ENCODE measurements at places on chromosomes 12 and 14.

DNA sequence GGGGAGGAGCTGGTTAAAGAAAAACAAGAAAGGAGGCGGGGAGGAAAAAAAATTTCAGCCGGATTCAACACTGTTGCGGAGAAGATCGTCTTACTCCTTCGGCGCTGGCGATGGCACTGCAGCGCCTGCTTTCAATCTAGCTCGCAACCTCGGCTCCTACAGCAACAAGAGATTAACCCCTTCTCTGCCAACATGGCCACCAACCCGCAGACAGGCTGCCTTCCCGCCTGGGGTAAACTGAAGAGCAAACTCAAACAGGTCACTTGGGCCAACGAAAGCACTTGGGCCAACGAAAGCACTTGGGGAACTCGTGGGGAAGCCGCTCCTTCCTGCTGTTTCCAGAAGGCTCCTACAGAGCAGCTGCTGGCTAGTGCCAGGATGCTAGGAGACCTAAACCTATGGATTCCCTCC is 73.7 kb downstream of the CIT start:
- H3K4me1 ChIP-seq = no peaks in the 10 kb centered on the region

DNA sequence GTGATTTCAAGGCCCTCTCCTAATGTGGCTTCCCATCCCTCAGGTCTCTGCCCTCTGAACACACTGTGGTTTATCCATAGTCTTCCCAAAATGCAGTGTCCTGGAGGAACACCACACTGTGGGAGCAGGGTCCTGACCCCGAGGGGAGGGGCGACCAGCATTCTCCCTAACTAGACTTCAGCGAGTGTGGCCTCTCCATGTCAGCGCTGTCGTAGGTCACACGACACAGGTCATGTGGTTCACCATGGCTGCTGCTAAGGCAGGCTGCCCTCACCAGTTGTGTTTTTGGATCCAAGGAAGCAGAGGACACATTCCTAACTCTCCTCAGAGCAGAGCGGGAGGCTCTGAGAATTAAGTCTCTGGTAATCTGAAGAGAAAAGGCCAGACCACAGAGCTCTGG is 50.5 kb downstream of the SSH1 start:
- H3K27ac ChIP-seq = no peak overlapping the region
- H3K36me3 ChIP-seq = peaks cover 73% of the 10 kb centered on the region
- no peak overlapping the region for H3K4me3 ChIP-seq
- H3K27me3 ChIP-seq = no peaks in the 10 kb centered on the region

- H3K27ac ChIP-seq = no peak overlapping the region
- no peaks in the 10 kb centered on the region for H3K4me1 ChIP-seq
- no peaks in the 10 kb centered on the region for H3K27me3 ChIP-seq
- DNase-seq = peak; percentile 9
Observed at GRCh38 chr14:23727566-23728335, 91.6 kb downstream of the DHRS2 start.

DNA sequence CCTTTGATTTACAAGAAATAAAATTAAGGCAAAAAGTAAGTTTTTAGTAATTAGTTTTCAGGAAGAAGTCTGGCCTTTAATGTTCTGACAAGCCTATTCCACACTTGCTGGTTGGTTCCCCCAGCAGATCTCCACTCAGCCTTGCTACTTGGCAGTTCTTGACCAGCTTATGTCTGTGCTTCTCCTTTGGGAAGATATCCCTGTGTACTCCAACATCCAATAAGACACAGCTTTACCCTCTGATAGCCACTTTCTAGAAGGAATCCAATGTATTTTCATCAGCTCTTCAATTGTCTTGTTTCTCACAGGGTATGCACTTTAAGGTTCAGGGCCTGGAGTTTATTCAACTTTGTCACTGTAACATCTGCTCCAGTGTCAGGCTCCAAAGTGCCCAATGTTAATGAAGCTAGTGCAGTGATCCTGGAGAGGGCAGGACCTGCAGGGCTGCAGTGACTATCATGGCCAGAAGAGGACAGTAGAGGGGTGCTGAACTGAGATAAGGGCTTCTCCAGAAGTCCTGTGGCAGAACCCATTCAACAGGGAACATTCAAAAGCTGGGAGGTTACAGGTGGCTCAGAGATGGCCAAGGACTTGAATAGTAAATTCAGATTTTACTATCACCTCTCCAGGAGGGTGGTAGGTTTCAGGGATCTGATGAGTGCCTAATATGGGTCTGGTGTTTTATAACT is 22.9 kb downstream of the JKAMP start:
- H3K4me3 ChIP-seq = no peak overlapping the region
- H3K4me1 ChIP-seq = no peaks in the 10 kb centered on the region
- peak; percentile 45 for DNase-seq
- H3K27ac ChIP-seq = no peak overlapping the region
- no peaks in the 10 kb centered on the region for H3K27me3 ChIP-seq

GRCh38 chr14:38201137-38201828 is 6.4 kb upstream of the SSTR1 start:
- H3K27me3 ChIP-seq = peaks cover 3% of the 10 kb centered on the region
- no peaks in the 10 kb centered on the region for H3K36me3 ChIP-seq
- H3K27ac ChIP-seq = no peak overlapping the region
- no peak overlapping the region for H3K4me3 ChIP-seq
- no peaks in the 10 kb centered on the region for H3K4me1 ChIP-seq

GRCh38 chr14:92728759-92729364 is 19.6 kb downstream of the LGMN start:
- H3K4me3 ChIP-seq = no peak overlapping the region
- H3K4me1 ChIP-seq = peaks cover 55% of the 10 kb centered on the region
- no peak overlapping the region for H3K27ac ChIP-seq
- DNase-seq = peak; percentile 80
- H3K36me3 ChIP-seq = no peaks in the 10 kb centered on the region

GRCh38 chr12:12336049-12336411 is 14.0 kb downstream of the MANSC1 start:
- H3K4me3 ChIP-seq = no peak overlapping the region
- no peaks in the 10 kb centered on the region for H3K27me3 ChIP-seq
- no peak overlapping the region for H3K27ac ChIP-seq
- peaks cover 15% of the 10 kb centered on the region for H3K4me1 ChIP-seq
- no peaks in the 10 kb centered on the region for H3K36me3 ChIP-seq

- DNase-seq = no peak
- no peaks in the 10 kb centered on the region for H3K36me3 ChIP-seq
- H3K27ac ChIP-seq = no peak overlapping the region
- H3K4me3 ChIP-seq = no peak overlapping the region
Observed at GRCh38 chr14:53444677-53445312, 291.7 kb upstream of the DDHD1 start.

GRCh38 chr12:123150275-123150743 is 581 bp downstream of the PITPNM2 start:
- peaks cover 13% of the 10 kb centered on the region for H3K4me1 ChIP-seq
- peak overlapping the region; percentile 39 for H3K4me3 ChIP-seq
- peaks cover 23% of the 10 kb centered on the region for H3K27me3 ChIP-seq
- DNase-seq = no peak
- H3K36me3 ChIP-seq = peaks cover 1% of the 10 kb centered on the region

GRCh38 chr14:100159094-100159864 is at the start of gene DEGS2:
Gene DEGS2 (minus strand): TSS chr14:100159645. CDS start chr14:100159587, 58 bp downstream.
- no peak within 1 kb of the TSS for H3K4me3 ChIP-seq
- no peak within 1 kb of the TSS for H3K27ac ChIP-seq
- H3K36me3 ChIP-seq = no peaks in the 10 kb centered on the region
- DNase-seq = no peak
- H3K27me3 ChIP-seq = peaks cover 19% of the 10 kb centered on the region

DNA sequence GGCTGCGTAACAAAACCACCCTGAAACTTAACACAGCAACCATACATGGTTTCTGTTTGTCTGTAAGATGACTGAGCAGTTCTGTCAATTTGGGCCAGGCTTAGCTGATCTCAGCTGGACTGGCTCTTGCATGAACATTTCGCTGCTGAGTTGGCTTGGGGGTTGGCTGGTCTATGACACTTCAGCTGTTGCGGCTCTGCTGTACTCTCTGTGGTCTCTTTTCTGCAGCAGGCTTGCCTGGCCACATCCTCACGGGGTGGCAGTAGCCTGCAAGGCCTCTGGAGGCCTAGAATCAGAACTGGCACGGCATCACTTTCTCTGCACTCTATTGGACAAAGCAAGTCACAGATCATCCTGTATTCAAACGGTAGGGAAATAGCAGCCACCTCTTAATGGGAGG is 216.2 kb downstream of the BCL11B start:
- no peaks in the 10 kb centered on the region for H3K27me3 ChIP-seq
- no peak overlapping the region for H3K4me3 ChIP-seq
- no peak overlapping the region for H3K27ac ChIP-seq
- DNase-seq = no peak
- peaks cover 3% of the 10 kb centered on the region for H3K4me1 ChIP-seq

- H3K4me3 ChIP-seq = no peak overlapping the region
- no peak for DNase-seq
- no peaks in the 10 kb centered on the region for H3K4me1 ChIP-seq
- H3K36me3 ChIP-seq = peaks cover 51% of the 10 kb centered on the region
Observed at GRCh38 chr14:100140452-100141078, 18.9 kb downstream of the DEGS2 start.

GRCh38 chr14:55913324-55914025 is 204.7 kb upstream of the PELI2 start:
- H3K36me3 ChIP-seq = no peaks in the 10 kb centered on the region
- no peak overlapping the region for H3K4me3 ChIP-seq
- DNase-seq = no peak
- H3K4me1 ChIP-seq = no peaks in the 10 kb centered on the region
- no peaks in the 10 kb centered on the region for H3K27me3 ChIP-seq

DNA sequence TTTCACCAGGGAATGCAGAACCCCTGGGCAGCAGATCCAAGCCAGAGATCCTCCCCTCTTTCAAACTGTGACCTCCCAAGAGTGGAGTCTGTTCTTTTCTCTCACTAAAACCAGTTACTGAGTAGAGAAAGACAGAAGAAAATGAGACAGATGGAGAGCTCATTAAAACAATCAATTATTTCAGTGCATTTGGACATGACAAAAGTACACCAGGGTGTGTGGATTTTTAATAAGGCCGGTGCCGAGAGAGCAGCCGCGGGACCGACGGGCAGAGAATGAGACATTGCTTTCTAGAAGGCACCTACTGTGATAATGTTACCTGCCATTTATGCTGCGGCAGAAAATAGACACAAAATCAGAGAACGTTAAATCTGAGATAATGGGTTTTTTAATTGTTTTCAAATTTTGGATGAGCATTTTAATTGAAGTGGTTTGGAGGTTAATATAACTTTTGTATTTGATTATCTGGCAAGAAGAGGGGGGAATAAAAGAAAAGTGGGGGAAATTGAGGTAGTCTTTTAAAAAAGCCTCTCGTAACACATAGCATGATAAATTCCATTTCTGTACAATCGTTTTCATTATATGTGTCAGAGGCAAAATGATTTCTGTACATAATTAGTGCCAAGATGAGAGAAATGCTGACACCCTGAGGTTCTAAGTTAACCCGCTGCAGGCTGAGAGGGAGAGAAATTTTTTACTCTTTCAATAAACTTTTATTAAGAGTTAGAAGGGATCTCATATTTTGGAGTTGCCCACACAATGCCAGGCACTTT is 70.8 kb downstream of the HSPB8 start:
- DNase-seq = no peak
- no peaks in the 10 kb centered on the region for H3K36me3 ChIP-seq
- no peaks in the 10 kb centered on the region for H3K4me1 ChIP-seq
- H3K4me3 ChIP-seq = no peak overlapping the region
- H3K27ac ChIP-seq = no peak overlapping the region

DNA sequence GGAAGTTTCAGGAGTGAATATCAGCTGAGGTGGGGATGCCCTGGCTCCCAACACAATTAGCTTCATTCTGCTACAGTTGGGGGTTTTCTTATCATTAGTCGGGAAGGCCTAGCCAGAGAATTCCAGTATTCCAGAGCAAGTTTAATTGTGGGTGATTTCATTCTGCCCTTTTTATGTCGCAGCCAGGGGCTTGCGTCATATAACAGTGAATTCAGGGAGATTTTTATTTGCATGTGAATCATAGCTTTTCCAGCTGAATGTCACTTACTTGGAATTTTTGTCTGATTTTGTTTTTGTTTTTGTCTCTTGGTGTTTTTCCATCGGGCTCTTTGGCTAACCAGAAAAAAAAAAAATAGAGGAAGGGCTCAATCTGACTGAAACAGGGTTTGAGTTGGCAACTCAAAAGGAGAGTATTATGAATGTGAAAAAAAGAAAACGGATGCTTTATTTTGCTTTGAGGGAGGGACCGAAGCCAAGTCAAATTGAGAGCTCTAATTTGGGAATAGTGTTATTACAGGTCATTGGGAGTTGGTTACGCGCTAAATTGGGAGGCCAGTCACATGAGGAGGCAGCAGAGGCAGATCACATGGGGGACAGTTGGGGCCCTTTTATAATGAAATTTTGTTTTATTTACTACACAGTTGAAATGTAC is 119.4 kb downstream of the SAMD4A start:
- DNase-seq = no peak
- H3K4me3 ChIP-seq = no peak overlapping the region
- no peaks in the 10 kb centered on the region for H3K27me3 ChIP-seq
- H3K27ac ChIP-seq = no peak overlapping the region
- peaks cover 9% of the 10 kb centered on the region for H3K4me1 ChIP-seq
- H3K36me3 ChIP-seq = no peaks in the 10 kb centered on the region

DNA sequence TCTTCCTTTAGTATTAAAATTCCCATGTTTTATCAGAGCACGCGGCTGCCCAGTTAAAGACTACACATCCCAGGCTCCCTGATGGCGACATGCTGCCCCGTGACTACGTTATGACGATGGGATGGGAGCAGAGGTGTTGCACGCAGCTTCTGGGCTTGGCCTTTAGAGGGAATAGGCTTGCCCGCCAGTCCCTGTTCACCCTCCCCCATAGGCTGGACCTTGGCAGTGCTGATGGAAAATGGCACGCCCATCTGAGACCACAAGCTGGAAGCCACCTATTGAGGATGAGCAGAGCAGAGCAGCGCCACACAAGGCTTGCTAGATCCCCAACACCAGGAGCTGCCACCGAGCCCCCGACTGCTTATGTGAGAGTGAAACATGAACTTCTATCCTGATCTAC is 24.7 kb downstream of the TTC7B start:
- no peak overlapping the region for H3K27ac ChIP-seq
- H3K4me1 ChIP-seq = peaks cover 7% of the 10 kb centered on the region
- no peak overlapping the region for H3K4me3 ChIP-seq
- H3K36me3 ChIP-seq = no peaks in the 10 kb centered on the region

- peak overlapping the region; percentile 70 for H3K27ac ChIP-seq
- no peaks in the 10 kb centered on the region for H3K36me3 ChIP-seq
- peak; percentile 80 for DNase-seq
- H3K4me3 ChIP-seq = peak overlapping the region; percentile 99
- H3K4me1 ChIP-seq = peaks cover 64% of the 10 kb centered on the region
- H3K27me3 ChIP-seq = no peaks in the 10 kb centered on the region
Observed at GRCh38 chr12:40222247-40222646, 2.5 kb upstream of the LRRK2 start.

DNA sequence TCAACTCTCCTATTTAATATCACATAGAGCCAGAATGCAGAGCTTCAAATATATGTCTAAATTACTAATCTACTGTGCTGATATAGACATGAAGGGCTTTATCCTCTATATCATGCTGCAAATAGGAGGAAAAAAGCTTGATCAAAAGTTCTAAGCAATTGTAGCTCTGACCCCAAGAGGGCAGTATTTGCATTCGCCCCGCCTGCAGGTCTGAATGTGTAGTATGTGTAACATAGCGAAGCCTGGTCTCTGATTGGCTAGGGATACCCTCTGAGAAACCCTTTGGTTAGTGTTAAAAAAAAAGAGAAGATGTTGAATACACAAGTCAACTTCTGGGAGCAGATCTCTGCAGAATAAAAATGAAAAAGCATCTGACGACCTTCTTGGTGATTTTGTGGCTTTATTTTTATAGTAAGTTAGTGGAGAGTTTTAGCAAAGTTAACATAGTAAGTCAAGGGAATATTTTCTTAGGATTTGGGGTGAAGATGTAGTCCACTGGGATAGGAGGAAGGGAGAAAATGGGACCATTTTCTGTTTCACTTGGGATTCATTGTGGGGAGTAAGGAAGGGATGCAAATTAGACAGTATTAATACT is 151.6 kb upstream of the OR4E1 start:
- peaks cover 4% of the 10 kb centered on the region for H3K27me3 ChIP-seq
- peak; percentile 2 for DNase-seq
- H3K4me3 ChIP-seq = no peak overlapping the region
- no peaks in the 10 kb centered on the region for H3K4me1 ChIP-seq
